ENCODE measurements at places on chromosomes 1 and 21. TPM values are rescaled to one million over a fixed set of nuclear protein-coding genes. Genes with fewer than 3 reads are reported as not detected.

Gene CD53
- total RNA-seq: 13.1 TPM

Gene SPTA1
- 0.94 TPM for total RNA-seq

DNA sequence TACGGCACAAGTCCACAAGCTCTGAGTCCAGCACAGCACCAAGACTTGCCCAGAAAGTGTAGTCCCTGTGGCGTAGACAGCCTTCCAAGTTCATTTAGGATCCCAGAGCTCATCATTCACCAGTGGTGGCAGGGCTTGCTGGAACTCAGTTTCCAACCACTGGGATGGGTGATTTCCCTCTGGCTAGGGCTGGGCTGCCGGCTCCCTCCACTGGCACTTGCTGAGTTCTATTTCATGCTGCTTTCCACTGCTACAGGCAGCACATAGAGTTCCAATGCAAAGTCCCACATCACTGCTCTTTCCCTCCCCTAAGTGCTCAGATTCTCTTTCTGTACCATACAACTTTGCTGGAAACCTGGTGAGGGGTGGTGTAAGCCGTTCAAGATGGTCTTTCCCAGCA lies 510.3 kb upstream of the TMPRSS15 start:
- DNase-seq: no peak

GRCh38 chr1:241518476-241519307 lies 863 bp downstream of the FH start:
- no peak for DNase-seq

DNA sequence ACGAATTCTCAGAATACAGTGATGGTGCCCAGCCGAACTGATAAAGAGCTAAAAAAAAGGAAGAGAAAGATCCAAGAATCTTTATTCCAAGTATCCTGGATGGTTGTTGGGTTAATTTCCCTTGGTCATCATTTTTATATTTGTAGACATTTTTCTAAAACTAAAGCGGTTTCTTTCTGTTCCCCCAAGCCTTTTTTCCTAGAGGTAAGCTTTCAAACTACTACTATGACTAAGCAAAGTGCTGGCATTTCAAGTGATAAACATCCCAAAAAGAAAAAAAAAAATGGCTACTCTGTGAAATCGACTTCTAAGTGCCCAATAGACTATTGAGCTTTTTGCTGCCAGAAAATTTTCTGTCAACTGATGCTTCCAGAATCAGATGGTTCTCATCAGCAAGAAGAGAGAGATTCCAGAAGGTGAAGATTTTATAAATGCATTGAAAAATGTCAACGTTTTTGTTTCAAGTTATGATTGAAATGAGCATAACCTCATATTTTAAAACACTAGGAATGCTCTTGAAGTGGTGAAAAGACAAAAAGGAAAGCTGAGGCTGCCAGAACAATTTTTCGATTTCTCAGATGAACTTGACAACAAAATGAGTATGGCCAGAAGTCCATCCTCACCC lies 96.1 kb upstream of the ZC3H11B start:
- DNase-seq: no peak

DNA sequence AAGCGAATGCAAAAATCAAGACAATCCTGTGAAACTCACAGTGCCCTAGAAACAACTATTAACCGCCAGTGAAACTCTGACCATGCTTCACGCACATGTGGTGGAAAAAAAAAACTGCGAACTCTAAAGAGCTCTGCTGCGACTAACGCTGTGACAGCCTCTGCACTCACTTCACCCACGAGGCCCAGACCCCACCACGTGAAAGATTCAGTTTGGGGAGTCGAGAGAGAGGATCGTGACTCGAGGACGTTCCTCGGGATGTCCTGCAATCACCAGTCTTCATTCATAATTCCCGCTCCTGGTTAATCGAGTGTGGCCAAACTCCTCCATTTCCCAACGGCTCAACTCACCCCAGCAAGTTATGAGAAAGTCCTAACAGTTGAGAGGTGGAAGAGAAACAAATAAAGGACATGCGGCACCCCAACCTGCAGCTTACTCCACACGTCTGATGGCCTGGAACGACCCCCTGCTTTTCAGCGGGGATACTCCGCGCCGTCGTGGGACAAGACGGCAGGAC lies 1.1 kb downstream of the SERBP1 start:
- no peak for DNase-seq

Gene KMO
- total RNA-seq: 0.47 TPM

Measured in occipital lobe (tissue), 3 donors.